ENCODE measurements at places on chromosomes 6 and 20.

DNA sequence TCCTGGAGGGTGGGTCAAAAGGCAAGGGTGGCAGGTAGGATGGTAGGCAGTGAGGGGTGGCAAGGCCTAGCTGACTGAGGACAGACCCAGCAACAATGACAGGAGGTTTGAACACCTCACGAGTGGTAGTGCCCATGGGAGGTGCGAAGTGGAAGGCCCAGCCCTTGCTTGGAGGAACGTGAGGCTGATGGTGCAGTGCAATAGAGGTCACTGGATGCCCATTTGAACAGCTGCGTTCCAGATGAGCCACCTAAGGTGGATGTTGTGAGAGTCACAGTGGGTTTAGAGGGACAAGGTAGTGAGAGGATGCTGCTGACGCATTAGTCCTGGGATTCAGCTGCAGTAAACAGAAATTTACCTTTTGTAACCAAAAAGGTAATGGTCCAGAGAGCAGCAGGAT is 15.6 kb downstream of the TMEM74B start:
- DNase-seq = no peak

DNA sequence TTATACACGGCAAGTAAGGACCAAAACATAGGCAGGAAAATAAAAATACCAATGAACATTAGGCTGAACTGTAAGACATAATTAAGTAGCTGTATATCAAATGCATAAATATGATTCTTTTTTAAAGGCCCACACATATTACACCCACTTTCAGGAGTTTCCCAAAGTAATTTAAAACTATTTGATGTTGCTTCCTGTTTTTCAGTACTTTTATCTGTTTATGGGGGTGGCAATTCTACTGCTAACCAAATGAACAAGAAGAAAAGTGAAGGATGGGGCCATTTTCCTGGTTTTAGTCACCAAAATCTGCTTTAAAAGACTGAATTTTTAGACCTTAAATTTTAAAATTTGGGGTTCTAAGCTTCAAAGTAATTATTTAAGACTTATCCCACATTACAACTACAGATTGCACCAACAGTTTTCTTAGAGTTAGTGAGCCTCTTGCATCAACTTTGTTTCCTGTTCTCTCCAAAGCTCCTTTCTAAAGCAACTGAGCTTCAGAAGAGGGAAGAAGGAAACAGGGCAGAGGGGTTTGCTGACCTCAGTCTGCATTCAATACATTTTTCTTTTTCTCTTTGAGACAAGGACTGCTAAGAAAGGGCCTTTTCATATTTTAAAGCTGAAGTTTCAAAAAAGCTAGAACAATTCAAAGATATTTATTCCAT is 191.0 kb downstream of the BACH2 start:
- no peak for DNase-seq

GRCh38 chr20:21575167-21575566 is 61.3 kb upstream of the NKX2-2 start:
- no peak for DNase-seq

GRCh38 chr6:34414999-34415858 is 10.6 kb downstream of the RPS10 start:
- no peak for DNase-seq

DNA sequence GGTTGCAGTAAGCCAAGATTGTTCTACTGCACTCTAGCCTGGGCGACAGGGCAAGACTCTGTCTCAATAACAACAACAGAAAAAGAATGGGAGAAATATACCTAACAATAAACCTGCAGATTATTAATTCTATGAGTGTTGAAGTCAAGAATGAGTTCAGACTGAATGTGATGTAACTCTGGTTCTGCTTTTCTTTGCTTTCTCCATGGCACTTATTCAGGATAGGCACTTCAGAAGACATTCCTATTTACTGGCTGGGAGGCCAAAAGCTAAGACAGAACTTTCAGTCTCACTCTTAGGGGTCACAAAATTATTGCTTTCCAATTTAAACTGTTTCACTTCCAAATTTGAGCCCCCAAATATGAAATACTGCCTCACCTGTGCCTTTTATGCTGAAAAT is 15.7 kb upstream of the PRIM2 start:
- DNase-seq = no peak

DNA sequence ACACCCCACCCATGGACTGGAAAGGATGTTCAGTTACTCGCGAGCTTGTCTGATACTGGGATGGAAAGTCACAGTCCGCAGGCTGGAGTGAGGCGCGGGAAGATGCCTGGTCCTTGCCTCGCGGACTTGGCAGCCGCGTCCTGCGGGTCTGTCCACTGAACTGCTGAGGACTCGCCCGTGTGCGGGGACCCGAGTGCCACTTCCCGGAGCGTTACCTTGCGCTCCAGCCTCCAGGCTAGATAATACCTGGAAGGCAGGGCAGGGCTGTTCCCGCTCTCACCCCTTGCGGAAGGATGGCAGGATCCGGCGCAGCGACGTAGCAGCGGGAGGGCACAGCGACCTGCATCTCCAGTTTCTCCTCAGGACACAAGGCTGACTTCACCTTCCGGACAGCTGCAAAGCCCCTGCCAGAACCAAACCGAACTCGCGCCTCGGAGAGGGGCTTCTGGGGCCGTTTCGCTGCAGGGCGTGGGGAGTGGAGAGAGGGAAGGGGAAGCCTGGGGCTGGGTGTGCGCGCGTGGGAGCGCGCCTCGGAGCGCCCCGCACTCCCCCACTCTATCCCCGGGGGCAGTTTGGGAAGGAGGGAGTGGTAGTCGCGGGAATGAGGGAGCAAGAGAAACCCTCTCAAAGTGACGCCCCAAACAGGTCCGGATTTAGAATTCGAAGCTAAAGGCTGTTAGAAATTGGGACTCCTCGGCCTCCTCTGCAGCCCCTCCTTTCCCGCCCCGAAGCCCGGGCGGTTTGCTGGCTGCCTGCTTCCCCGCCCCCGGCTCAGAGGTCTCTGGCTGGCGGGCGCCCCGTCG is at the start of gene KCNQ5:
Gene KCNQ5 (plus strand): TSS at position 774 of the 803 bp plus-strand sequence.
- no peak for DNase-seq

GRCh38 chr6:146876271-146877151 is 277.7 kb downstream of the ADGB start:
- DNase-seq = no peak

DNA sequence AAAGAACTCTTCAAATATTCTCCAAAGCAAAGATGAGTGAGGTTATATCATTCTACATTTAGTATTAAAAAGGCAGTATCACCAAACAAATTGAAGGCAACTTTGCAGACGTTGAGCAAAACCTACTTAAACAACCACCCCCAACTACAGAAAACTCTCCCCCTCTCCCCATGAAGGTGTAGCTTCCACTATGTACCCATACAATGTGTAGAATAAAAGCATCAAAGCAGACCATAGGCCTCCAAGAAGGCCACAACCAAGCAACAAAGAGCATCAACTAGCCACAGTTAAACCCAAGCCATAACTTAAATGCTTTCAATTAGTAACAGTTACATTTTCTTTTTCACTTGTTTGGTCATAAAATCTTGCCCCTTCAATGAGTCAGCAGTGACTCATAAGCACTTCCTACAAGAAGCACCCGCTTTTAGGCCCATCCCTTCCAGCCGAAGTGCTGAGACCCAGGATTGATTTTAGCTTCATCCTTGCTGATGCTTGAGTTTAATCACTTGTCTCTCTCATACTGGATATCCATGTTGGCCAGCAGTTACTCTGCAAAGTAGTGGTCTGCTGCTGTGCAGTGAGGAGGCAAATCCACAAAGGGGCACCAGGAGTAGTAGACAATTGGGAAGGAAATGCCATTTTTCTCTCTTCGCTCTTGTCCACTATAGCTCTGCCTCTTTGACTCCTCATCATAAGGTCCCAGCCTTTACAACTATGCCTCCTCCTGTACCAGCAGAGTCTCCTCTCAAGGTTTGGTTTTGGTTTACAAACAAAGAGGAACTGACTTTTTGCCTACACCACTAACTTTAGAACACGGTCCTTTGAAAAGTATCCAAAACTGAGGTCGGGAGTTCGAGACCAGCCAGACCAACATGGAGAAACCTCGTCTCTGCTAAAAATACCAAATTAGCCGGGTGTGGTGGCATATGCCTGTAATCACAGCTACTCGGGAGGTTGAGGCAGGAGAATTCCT is 8.4 kb upstream of the NUP153 start:
- DNase-seq = no peak

GRCh38 chr20:46121184-46121930 is 3.2 kb downstream of the CD40 start:
- no peak for DNase-seq

Data from non-pigmented ciliary epithelial cell (primary cell).